CD4-positive, alpha-beta T cell treated with Interleukin-4 for 1 hour (primary cell): ENCODE measurements at places on chromosomes 4 and X.

DNA sequence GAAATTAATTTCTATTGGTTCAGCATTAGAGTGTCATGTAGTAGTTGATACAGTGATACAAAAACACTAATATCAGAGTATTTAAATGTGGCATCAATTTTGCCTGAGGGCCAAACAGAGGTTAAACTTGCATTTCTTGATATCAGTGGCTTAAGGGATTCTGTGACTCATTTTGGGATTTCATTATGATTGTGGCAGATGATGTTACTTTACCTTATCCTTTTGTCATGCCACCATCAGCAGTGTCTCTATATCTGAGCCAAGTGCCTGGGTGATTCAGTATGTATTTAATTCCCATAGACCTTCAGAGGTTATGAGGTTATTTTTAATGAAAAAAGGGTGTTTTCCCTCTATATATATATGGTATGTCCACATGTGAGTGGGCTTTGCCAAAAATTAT, 582.9 kb downstream of the ADGRL3 start:
- DNase-seq = no peak

DNA sequence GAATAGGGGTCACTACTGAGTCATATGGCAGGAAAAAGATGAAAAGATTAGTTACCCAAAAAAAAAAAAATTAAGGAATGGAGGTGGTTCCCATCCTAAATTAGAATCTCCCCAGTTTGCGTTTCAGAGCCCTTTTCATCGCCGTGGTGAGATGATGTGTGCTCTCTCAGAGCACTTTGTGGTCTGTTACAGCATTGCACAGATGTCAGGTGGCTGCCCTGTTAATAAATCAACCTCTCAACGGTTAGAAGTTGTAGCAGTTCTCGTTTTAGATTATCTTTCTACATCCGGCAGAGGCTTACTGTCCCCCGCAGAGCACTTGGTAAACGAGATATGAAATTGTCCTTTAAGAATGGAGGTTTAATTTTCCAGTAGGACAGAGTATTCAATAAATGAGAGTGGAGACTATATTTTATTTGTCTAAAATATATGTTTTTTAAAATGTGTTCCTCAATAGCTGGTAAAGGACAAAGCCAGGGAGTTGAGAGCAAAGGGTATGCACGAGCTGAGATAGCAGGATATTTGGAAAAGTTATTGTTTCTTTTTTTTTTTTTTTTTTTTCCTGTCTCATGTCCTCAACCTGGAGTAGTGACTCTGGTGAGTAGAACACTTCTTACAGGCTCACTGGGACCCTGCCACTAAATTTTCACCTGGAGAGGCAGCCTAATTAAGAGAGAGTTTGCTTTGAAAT, 26.9 kb downstream of the AFF1 start:
- no peak for DNase-seq

- peak; percentile 30 for DNase-seq
Observed at GRCh38 chr4:105145903-105146275, 787 bp upstream of the TET2 start.

DNA sequence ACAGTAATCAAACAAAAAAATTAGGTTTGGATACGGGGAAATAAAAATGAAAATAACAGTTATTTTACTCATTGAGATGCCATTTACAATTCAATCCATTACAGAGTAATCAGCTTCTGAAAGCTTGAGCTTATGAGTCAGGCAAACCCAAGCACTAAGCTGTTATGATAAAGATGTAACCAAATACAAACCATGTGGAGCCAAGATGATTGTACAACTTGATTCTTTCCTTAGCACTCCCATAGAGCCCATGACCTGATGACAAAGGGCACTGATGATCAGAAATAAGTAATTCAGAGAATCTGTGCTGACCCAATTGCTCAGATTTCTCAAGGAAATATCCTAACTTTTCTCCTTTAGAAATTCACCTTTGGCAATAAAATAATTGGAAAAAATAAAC, 40.5 kb upstream of the PRKG2 start:
- no peak for DNase-seq

GRCh38 chrX:10897768-10898167, 213.4 kb upstream of the HCCS start:
- DNase-seq = no peak

- DNase-seq = no peak
Observed at GRCh38 chr4:94168321-94168720, 39.3 kb upstream of the SMARCAD1 start.

DNA sequence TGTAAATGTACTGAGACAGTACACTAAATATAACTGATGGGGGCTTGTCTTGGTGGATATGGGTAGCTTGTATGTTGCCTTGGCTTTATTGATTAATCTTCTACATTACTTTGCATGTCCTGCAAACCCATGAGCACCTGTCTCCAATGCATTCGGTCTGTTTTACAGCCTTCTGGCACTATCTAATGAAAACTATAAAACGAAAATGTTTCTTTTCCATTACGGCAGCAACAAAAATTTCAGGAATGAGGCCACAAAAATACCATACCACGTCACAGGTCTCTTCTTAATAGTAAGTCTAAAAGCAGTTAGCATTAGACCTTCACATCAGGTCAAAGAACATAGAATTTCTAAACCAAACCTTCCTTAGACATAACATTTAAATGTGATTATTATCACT, 49.8 kb downstream of the EDNRA start:
- no peak for DNase-seq

DNA sequence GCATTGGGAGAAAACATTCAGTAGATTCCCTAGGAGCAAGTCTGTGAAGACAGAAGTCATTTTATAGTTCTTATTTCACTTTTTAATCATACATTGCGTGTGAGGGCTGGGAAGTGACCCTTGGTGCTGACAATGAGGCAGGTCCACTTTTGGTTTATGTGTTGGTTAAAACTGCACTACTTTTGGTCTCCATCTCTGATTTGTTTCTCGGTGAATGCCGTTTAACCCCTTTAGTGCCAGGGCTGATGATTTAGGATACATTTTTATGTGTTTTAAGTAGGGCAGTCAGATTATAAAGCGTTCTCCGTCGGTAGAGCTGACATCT, 110.4 kb downstream of the AFF1 start:
- no peak for DNase-seq

GRCh38 chr4:24655326-24655725, 71.0 kb upstream of the DHX15 start:
- no peak for DNase-seq

- no peak for DNase-seq
Observed at GRCh38 chr4:23114538-23114937, 421.8 kb downstream of the GBA3 start.

- no peak for DNase-seq
Observed at GRCh38 chr4:187175197-187175596, 451.5 kb upstream of the FAT1 start.

DNA sequence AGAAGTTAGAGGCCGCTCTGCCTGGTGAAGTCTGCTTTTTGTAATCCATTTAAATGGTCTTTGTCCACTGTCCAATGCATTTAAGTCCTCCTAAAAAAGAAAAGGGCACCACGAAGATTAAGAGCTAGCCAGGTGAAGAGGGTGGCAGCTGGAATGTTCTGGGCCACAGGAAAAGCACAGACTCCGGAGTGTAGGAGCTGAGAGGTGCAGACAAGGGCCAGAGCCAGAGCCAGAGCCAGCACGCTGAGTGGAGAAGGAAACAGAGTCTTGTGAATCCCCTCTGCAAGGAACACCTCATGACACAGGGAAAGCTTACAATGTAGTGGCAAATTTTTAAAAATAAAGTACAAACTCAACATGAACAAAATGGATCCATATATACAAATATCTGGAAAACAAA, 83.6 kb downstream of the TSPAN5 start:
- no peak for DNase-seq

DNA sequence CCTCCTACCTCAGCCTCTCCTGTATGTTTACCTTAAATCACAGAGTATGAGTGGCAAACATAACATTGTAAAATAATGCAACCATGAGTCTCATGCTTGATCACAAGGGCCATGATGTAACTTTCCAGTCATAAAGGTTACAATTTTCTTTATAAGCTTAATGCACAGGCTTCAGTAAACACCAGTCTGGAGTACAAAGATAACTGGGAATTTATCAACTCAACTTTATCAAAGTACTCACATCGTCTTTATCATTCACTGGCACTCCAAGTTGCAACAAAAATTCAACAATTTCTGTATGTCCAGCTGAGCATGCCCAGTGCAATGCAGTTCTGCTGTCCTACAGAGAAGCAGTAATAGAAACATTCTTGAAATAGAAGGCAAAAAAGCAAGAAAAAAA, 2.8 kb downstream of the PSMD10 start:
- DNase-seq = no peak

DNA sequence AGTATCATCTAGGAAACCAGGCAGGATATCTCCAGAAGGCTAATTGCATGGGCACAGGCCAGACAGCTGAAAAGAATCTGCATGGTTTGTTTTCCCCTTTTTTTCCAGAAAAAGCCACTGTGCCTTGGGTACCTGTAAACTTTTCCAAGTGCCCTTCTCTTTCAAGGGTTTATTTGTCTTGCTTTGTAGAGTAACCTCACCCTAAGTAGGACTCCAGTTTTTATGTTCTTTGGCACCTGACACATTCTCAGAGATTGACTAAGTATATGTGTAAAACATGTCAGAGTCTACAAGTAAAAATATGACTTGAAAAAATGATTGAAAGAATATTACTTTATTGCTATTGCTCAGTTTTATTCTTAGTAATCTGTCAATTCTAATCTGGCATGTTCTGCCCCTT, 70.7 kb upstream of the TEX13C start:
- DNase-seq = no peak

- no peak for DNase-seq
Observed at GRCh38 chr4:995311-996026, 2.3 kb upstream of the SLC26A1 start.

DNA sequence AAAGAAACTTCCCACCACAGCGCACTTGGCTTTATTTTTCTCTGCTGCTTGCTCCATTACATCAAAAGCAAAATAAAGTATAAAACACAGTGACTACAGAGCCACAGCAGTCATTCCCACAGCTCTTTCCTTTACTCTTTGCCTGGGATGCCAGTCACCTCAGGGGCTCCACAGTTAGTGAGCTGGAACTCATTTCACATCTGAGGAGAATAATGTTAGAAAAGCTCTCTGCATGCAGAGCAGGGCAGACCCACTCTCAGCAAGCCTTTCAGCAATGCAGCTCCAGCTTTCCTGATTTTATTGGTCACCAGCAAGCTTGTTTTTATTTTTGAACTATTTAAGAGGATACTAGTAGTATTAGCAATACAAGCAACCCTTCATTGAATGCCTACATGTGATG, 13.8 kb downstream of the GRXCR1 start:
- DNase-seq = no peak

GRCh38 chrX:54178100-54178940, 4.7 kb downstream of the FAM120C start:
- no peak for DNase-seq

DNA sequence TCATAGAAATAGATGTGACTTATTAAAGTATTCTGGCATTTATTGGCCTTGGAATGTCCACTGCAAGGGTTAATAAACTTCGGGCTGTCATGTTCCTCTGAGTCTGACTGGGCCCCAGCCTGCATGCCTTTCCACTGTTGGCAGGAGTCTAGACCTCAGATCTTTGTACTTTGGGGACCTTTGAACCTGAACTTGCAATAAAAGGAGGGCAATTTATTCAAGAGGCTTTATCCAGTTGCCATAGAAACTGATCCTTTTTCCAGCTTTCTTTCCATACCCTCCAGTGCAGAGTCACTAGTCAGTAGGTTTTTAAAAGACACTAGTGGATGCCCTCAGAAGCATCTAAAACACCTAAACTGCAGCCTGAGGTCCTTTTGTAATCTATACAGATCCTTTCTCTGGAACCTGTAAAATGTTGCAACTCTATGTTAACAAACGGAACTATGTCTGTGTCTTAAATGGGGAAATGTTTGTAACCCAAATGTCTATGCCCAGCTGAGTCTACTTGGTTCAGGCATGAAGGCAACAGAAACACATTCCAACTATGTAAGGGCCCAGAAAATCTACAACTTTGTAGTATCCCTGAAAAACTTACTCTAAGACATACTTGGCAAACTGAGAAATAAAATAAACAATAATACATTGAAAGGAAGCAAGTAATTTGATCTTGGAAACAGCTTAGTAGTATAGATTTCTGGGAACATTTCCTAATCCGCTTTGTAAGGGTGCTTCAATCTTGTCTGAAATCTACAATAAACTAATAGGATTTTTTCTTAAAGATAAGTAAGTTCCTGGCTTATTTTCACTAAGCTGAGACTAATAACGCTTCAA, 41.5 kb downstream of the SOWAHB start:
- no peak for DNase-seq

- DNase-seq = no peak
Observed at GRCh38 chr4:87799301-87800113, at the start of gene IBSP. Gene IBSP (plus strand): TSS chr4:87799554. CDS start chr4:87802362, 2,808 bp downstream.

GRCh38 chr4:126776361-126776760, 856.4 kb upstream of the INTU start:
- no peak for DNase-seq

GRCh38 chr4:148782284-148782683, 340.1 kb upstream of the NR3C2 start:
- DNase-seq = no peak

GRCh38 chrX:121858867-121859647, 811.6 kb downstream of the GLUD2 start:
- DNase-seq = no peak

DNA sequence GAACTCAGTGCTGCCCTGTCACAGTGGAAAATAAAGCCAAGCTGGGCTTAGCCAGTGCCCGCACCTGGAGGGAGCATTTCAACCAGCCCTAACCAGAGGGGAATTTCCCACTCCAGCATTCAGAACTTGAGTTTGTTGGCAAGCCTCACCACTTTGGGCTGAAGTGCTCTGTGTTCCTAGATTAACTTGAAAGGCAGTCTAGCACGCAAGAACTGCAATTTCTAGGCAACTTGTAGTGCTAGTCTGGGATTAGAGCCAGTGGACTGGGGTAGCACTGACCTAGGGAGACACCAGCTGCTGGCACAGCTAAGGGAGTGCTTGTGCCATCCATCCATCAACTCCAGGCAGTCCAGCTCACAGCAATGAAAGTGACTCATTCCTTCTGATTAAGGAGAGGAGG, 1060.6 kb upstream of the GRID2 start:
- no peak for DNase-seq

- DNase-seq = no peak
Observed at GRCh38 chrX:45142185-45142584, 58.5 kb downstream of the DIPK2B start.

GRCh38 chrX:40086569-40087335, 11.0 kb downstream of the BCOR start:
- no peak for DNase-seq

GRCh38 chr4:154617820-154618317, 5.4 kb upstream of the FGG start:
- DNase-seq = no peak

GRCh38 chr4:6916587-6917460, 7.2 kb downstream of the TBC1D14 start:
- DNase-seq = peak; percentile 61

DNA sequence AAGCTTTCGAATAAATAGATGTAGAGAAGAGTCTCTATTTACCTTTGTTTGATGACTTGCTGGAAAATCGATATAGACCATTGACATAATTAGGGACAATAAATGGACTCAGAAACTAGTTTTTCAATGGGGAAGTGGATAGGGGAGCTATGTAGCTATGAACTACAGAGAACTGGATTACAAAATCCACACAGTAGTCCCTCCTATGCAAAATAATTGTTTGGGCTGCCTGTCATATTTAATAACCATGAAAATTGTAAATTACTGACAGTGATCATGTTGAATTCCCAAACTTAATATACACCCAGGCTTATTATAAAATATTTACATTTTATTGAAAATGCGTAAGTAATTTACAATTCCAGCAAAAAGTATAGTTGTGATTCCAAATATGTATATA, 333.1 kb upstream of the FAM241A start:
- no peak for DNase-seq

GRCh38 chr4:39649639-39650265, 11.1 kb upstream of the SMIM14 start:
- no peak for DNase-seq

- no peak for DNase-seq
Observed at GRCh38 chr4:5809216-5809776, 83.6 kb downstream of the CRMP1 start.
